Thoracic aorta (tissue), 2 donors: ENCODE measurements at places on chromosomes 11 and 22. TPM values are rescaled to one million over a fixed set of nuclear protein-coding genes. Genes with fewer than 3 reads are reported as not detected.

MS4A6E gene
- total RNA-seq = not detected

GLYAT gene
- not detected for total RNA-seq

C11orf42 gene
- not detected for total RNA-seq

PLAAT5 gene
- total RNA-seq = 0.49 TPM

MS4A12 gene
- total RNA-seq = not detected

PLEKHB1 gene
- total RNA-seq = 7.9 TPM
